ENCODE measurements at places on chromosomes 5 and 9.

GRCh38 chr9:3862561-3862960 lies 336.8 kb upstream of the RFX3 start:
- DNase-seq, result no peak

GRCh38 chr5:371811-372555 lies 50.5 kb downstream of the AHRR start:
- no peak for DNase-seq

- no peak for DNase-seq
Measured at GRCh38 chr5:110031402-110032140, 341.8 kb downstream of the MAN2A1 start.

DNA sequence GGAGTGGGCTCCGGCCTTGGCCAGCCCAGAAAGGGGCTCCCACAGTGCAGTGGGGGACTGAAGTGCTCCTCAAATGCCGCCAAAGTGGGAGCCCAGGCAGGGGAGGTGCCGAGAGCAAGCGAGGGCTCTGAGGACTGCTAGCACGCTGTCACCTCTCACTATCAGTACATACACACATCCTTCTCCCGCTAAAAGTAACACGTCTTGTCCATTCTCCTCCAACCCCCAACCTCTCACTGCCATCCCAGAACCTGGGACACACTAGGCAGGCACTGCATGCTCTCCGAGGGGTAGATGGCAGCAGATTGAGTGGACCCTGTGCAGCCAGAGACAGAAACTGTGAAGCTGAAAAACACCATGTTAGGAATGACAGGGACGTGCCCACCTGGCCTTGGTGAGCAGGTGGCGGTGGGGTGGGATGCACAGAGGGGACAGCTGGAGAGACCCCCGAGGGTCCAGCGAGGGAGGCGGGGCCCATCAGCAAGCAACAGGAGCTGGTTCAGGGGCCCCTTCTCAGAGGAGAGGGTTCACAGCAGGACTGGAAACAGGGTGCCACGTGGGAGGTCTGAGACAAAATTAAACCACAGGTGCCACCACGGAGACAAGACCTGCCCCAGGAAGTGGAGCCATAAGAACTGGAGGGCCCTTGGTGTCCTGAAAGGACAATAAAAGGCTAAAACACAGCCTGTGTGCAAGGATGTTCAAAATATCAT lies 16.9 kb downstream of the SEMA4D start:
- no peak for DNase-seq

- DNase-seq, result no peak
Measured at GRCh38 chr5:175642998-175643397, 14.9 kb upstream of the HRH2 start.

DNA sequence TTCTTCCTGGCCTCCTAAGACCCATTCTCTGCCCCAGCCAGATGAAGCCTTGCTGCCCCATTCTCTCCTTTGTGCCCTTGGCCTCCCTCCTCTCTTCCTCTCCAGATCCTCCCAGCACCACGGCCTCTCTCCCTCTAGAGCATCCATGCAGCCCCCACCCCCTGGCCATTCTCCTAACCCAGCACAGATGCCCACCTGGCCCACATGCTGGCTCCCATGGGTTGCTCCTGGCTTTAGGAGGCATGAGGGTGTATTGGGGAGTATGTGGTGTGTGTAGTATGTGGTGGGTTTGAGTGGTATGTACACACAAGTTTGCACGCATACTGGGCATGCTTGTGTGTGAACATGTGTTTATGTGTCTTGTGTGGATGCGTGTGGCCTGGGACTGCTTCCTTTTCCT lies 47.1 kb downstream of the FOXI1 start:
- DNase-seq, result no peak

- DNase-seq, result no peak
Measured at GRCh38 chr9:131697097-131697496, 42.8 kb downstream of the RAPGEF1 start.

- DNase-seq, result no peak
Measured at GRCh38 chr5:53712327-53712726, 151.9 kb downstream of the NDUFS4 start.

GRCh38 chr9:110744715-110745384 lies 76.3 kb downstream of the MUSK start:
- DNase-seq, result no peak

DNA sequence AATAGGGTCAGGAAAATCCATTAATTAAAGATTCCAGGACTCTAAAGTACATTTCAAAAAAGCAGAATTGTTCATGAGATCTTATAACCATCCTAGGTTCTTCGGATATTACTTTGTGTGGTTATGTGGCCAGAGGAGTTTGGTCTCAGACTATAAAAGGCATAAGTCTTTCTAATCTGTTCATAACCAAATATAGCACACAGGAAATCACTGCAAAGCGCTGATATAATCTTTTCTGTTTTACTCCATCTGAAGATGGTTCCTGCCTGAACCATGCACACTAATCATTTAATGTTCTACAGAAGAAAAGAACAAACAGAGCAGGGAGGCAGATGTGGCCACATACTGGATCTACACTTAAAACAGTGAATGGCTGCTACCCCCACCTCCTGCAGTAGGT lies 182.8 kb downstream of the SEMA5A start:
- no peak for DNase-seq

DNA sequence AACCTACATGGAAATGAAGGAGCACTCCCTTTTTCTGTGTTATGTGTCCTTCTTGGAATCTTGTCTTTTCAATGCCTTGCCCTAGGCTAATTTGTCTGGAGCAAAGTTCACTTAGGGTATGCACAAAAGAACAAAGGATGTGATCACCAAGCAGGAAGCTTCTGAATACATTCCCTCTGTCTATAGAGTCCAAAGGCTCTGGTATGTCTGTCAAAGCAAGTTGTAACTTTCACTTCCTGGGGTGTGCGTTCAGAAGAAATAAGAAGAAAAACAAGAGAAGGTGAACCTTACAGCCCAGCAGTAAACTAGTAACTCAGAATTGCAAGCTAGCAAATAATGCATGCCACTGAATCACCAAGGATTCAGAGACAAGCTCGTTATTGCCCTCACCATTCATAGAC lies 31.7 kb upstream of the CDH6 start:
- DNase-seq, result no peak

DNA sequence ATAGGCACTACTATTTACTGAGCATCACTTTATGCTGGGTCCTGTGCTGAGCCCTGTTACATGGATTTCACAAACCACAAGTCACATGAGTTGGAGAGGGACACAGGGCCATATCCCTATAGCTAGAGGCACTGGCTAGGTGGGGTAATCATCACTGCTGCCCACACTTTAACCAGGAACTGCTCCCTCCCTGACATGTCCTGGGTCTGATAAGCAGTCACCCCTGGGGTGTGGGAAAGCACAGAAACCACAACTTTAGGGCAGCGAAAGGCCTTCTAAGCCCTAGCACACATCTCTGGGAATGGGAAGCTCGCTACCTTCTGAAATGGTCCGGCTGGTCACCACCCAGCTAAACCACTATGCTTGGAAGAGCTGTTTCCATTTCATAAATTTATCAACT lies 15.0 kb downstream of the TBC1D2 start:
- DNase-seq, result no peak

DNA sequence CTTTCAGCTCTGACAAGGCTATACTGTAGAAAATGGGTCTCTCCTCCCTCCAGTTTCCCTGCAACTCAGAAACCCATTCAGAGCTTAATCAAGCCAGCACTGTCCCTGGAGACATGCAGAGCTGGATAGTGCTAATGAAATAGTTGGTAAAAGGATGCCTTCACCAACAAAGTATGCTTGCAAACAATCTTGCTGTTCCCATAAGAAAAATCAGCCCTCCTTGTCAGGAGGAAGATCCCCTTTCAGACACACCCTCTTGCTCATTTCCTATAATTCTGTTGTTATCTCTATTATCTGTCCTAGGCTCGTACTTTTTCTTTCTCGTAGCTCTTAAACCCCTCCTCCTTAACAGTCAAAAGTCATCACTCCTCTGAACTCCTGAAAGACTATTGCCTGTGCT lies 9.9 kb upstream of the OSMR start:
- DNase-seq, result no peak

DNA sequence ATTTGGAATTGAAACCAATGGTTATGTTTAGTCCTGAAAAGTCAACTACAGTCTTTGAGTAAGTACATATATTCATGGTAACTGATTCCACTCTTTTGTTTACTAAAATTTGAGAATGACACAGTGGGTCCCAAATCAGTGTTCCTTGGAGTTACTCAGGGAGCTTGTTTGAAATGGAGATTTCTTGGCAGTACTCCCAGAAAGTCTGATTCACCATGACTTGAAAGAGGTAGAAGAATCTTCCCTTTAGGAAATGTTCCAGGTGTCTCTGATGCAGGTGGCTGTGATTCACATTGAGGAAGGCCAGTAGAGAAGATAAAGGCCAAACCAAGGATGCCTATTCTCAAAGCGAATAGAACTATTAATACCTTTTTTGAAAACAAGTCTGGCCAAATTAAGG lies 1078.3 kb downstream of the CDH12 start:
- DNase-seq, result no peak

DNA sequence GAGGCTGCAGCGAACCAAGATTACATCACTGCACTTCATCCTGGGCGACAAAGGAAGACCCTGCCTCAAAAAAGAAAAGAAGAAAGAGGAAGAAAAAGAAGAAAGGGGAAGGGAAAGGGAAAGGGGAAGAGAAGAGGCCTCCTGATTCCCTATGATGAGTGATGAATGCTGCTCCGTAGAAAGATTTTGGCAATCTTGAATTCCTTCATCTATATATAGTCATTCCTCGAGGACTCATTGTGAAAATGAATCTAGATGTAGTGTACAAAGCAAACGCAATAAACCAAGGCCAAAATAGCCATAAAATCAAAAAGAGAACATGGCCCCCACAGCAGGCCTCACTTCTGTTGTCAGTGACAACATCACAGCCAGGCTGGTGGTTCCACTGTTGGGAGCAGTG lies 218.0 kb downstream of the DCP2 start:
- no peak for DNase-seq

GRCh38 chr5:142692321-142692894 lies 6.5 kb upstream of the FGF1 start:
- DNase-seq, result no peak

- DNase-seq, result no peak
Measured at GRCh38 chr9:136728548-136729123, 14.1 kb downstream of the LCN10 start.

GRCh38 chr9:82991671-82992070 lies 71.3 kb downstream of the RASEF start:
- peak; percentile 64 for DNase-seq

GRCh38 chr9:69771775-69772418 lies 12.1 kb upstream of the PTAR1 start:
- DNase-seq, result no peak

GRCh38 chr9:95552814-95553546 lies 36.2 kb upstream of the PTCH1 start:
- no peak for DNase-seq

GRCh38 chr9:102986425-102986824 lies 8.7 kb upstream of the CYLC2 start:
- DNase-seq, result no peak

DNA sequence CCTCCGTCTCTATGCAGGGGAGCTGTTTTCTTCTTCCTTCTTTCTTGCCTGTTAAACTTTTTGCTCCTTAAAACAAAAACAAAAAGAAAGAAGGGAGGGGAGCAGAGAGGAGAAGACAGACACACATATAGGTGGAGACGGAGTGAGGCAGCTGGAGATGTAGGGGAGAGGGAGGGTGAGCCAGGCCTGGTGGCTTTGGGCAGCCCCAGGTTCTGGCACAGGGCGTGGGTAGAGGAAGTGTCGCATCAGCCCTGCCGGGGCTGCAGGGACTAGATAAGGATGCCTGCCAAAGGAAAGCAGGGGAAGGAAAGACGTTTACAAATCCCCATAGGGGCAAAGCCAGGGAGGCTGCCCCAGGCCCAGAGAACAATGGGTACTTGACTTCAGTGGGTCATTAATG lies 38.7 kb upstream of the PTGS1 start:
- DNase-seq, result peak; percentile 25

GRCh38 chr5:119347991-119348390 lies 7.8 kb upstream of the TNFAIP8 start:
- no peak for DNase-seq

GRCh38 chr5:102758576-102758975 lies 3.5 kb downstream of the PAM start:
- no peak for DNase-seq

GRCh38 chr9:18441261-18441660 lies 32.7 kb upstream of the ADAMTSL1 start:
- DNase-seq, result no peak

DNA sequence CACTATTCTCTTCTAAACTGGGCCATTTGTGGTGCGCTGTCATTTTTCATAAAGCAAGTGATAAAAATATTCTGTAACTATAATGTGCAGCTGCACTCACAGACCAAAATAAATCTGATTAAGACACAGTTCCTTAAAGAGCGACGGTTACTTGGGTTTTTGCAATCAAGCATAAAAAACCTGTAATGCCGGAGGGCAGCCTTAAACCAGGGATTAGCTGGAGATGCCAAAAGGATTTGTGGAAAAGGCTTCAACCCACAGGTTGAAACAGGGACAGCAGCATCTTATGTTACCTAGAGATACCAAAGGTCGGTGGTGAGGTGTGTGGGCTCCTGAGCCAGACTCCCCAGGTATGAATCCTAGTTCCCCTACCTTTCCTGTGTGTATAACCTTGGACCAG lies 49.3 kb downstream of the CTNND2 start:
- DNase-seq, result no peak

- DNase-seq, result no peak
Measured at GRCh38 chr5:77423022-77423750, 68.9 kb downstream of the WDR41 start.

- peak; percentile 68 for DNase-seq
Measured at GRCh38 chr9:125460883-125461635, 199.4 kb downstream of the GAPVD1 start.

GRCh38 chr5:154291917-154292316 lies 101.4 kb downstream of the GALNT10 start:
- no peak for DNase-seq

DNA sequence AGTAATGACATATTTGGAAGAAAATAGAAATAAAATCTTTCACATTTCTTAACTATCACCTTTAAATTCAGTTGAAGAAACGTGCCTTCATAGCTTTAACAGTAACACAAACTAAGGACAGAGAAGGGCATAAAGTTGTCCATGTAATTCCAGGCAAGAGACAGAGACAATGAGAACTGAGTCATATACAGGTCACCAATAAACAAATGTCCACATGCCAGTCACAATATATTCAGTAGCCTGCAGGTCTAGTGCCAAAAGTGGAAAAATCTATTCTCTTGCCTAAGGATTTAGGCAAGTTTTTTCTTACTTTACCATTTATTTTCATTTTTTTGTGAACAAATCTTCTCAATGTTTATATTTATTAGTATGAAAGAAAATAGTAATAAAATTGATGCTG lies 1711.5 kb upstream of the NUDT12 start:
- DNase-seq, result no peak

- no peak for DNase-seq
Measured at GRCh38 chr5:76855961-76856360, 6.1 kb downstream of the S100Z start.

- no peak for DNase-seq
Measured at GRCh38 chr5:159215886-159216285, 6.5 kb upstream of the RNF145 start.
